ENCODE measurements at places on chromosomes 4 and X. TPM values are rescaled to one million over a fixed set of nuclear protein-coding genes. Genes with fewer than 3 reads are reported as not detected.

Gene POF1B
- total RNA-seq = not detected

GRCh38 chrX:55841962-55842752 is 124.6 kb downstream of the RRAGB start:
- no peak for DNase-seq
- no peaks in the 10 kb centered on the region for H3K27me3 ChIP-seq
- H3K4me3 ChIP-seq = no peak overlapping the region
- H3K4me1 ChIP-seq = no peaks in the 10 kb centered on the region
- no peak overlapping the region for H3K27ac ChIP-seq

- peaks cover 15% of the 10 kb centered on the region for H3K4me1 ChIP-seq
- no peaks in the 10 kb centered on the region for H3K36me3 ChIP-seq
- peak overlapping the region; percentile 65 for H3K27ac ChIP-seq
- no peak overlapping the region for H3K4me3 ChIP-seq
- H3K27me3 ChIP-seq = no peaks in the 10 kb centered on the region
These were observed 61.3 kb downstream of the AR start for GRCh38 chrX:67604979-67605703.

GRCh38 chr4:139696491-139696890 is 30.9 kb downstream of the MGST2 start:
- no peak for DNase-seq
- no peaks in the 10 kb centered on the region for H3K4me1 ChIP-seq
- H3K27me3 ChIP-seq = no peaks in the 10 kb centered on the region
- no peak overlapping the region for H3K27ac ChIP-seq

DNA sequence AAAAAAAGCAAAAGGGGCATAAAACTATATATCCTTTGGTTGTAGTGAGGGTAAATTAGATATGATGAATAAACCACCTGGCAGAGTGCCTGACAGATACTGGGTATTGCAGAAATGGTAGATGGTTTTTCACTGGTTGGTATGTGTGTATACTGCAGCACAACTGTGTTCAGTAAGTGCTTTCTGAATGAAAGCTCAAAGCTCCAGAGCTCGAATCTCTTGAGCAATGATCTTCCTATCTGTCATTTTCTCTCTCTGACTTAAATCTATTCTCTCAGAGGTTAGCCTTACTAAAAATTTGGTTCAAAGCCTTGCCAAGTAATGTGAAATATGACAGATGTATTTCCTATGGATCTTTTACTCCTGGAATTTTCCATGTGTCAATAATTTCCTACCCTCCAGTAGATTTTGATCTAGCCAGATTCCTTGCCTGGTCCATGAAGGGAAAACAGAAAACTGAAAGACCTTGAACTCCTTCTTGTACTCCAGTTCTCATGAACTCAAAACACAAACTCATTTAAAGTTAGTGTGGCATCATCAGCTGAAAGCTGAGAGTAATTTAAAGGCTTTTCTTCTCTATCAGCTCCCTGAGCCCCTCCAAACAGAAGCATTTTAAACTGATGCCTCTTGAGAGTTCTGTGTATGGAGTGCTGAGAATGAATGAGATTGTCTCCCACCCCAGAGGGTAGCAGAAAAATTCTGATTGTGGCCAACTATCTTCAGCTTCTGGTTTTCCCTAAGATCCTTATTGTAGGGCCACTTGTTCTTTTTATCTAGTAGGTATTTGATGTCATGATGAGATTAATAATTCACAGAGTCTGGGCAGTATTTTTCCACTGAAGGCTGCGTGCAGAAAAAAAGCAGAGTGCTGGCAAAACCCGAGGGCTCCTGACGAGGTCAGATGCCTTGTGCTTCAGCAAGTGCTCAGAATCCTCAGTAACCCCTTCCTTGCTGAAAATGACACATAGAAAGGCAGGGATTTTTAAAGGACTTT is 363.4 kb upstream of the BOD1L1 start:
- no peak overlapping the region for H3K27ac ChIP-seq
- no peaks in the 10 kb centered on the region for H3K27me3 ChIP-seq
- H3K4me3 ChIP-seq = no peak overlapping the region
- no peak for DNase-seq
- no peaks in the 10 kb centered on the region for H3K36me3 ChIP-seq

Gene EVC2
- 3.5 TPM for total RNA-seq

GRCh38 chrX:13938051-13938828 is 91.5 kb downstream of the GEMIN8 start:
- H3K36me3 ChIP-seq = no peaks in the 10 kb centered on the region
- no peak for DNase-seq
- H3K27ac ChIP-seq = no peak overlapping the region
- H3K4me1 ChIP-seq = peaks cover 7% of the 10 kb centered on the region
- peaks cover 4% of the 10 kb centered on the region for H3K27me3 ChIP-seq

Gene STARD8
- total RNA-seq = 1.0 TPM

Gene CT45A5
- total RNA-seq = not detected

Gene FOXR2
- not detected for total RNA-seq

GRCh38 chr4:7887436-7887835 is 52.2 kb downstream of the AFAP1 start:
- peaks cover 51% of the 10 kb centered on the region for H3K4me1 ChIP-seq
- H3K4me3 ChIP-seq = no peak overlapping the region
- peaks cover 5% of the 10 kb centered on the region for H3K36me3 ChIP-seq

Gene NAT8L
- total RNA-seq = 1.2 TPM

GRCh38 chr4:128371876-128372275 is 84.3 kb upstream of the PGRMC2 start:
- H3K36me3 ChIP-seq = no peaks in the 10 kb centered on the region
- DNase-seq = no peak
- no peak overlapping the region for H3K27ac ChIP-seq

Gene CT83
- not detected for total RNA-seq

Gene PTCHD1
- total RNA-seq = 0.14 TPM

GRCh38 chrX:75303795-75304194 is 29.9 kb downstream of the UPRT start:
- DNase-seq = peak; percentile 88
- H3K4me3 ChIP-seq = no peak overlapping the region
- no peaks in the 10 kb centered on the region for H3K27me3 ChIP-seq
- peaks cover 13% of the 10 kb centered on the region for H3K4me1 ChIP-seq
- no peaks in the 10 kb centered on the region for H3K36me3 ChIP-seq

DNA sequence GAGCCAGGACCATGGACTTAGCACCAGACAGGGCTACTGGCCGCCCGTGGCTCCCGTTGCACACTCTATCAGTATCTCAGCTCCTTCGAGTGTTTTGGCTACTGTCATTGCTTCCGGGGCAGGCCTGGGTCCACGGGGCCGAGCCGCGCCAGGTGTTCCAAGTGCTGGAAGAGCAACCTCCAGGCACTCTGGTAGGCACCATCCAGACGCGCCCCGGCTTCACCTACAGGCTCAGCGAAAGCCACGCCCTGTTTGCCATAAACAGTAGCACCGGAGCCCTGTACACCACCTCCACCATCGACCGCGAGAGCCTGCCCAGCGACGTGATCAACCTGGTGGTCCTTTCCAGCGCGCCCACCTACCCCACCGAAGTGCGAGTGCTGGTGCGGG is 1.6 kb downstream of the FAT4 start:
- H3K27me3 ChIP-seq = peaks cover 2% of the 10 kb centered on the region
- H3K4me3 ChIP-seq = peak overlapping the region; percentile 92
- peaks cover 21% of the 10 kb centered on the region for H3K4me1 ChIP-seq

Data from astrocyte (in vitro differentiated cells and primary cell).